AG09309 (cell line): ENCODE measurements at places on chromosomes 3 and 15.
A peak's percentile ranks its signal among the peaks of the same experiment; 100 is the strongest.

- peak; percentile 18 for DNase-seq
These were observed 24.9 kb downstream of the VPS13C start for GRCh38 chr15:62035256-62035924.

DNA sequence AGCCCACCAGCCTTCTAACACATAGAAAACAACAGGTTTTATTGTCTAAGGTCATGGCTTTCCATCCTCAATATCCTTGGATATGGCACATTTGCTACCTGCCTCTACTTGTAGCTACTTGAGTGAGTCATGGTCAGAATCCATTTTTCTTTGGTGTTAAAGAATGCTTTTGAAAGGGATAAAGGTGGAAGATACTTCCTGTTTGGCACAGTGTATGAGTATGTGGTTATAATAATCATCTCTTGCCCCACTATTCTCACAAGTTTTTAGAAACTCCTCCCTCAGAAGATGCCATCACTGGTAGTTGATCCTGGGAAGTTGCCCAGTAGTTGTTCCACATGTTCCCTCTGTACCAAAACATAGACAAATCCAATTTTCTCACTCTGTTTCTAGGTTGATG is 508.6 kb upstream of the IL12A start:
- DNase-seq: no peak

- no peak for DNase-seq
These were observed 78.2 kb downstream of the TM2D3 start for GRCh38 chr15:101573951-101574350.

GRCh38 chr3:156035158-156035557 is 85.2 kb upstream of the KCNAB1 start:
- DNase-seq: no peak

GRCh38 chr15:44595246-44595645 is 58.3 kb downstream of the EIF3J start:
- DNase-seq: no peak

GRCh38 chr3:182737825-182738224 is 55.5 kb upstream of the ATP11B start:
- no peak for DNase-seq

GRCh38 chr3:152175528-152175889 is 93.2 kb upstream of the MBNL1 start:
- peak; percentile 82 for DNase-seq

DNA sequence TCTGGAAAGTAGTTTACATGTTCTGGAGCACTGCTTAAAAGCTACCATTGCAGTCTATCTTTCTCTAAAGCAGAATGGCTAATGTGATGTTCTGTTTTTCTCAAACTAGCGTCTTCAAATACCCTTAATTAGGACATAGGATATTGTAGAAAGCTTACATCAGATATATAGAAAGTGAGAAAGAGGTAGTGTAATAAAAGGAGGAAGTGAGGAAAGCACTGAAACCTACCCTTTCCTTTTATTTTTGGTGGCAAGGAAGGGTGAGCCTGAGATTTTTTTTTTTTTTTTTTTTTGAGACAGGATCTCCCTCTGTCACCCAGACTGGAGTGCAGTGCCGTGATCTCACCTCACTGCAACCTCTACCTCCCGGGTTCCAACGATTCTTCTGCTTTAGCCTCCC is 9.4 kb downstream of the SENP2 start:
- no peak for DNase-seq

- DNase-seq: no peak
These were observed 186.4 kb upstream of the NANOGP8 start for GRCh38 chr15:35271371-35272043.

- DNase-seq: no peak
These were observed 429.0 kb upstream of the ATP11B start for GRCh38 chr3:182364323-182364722.

- no peak for DNase-seq
These were observed 35.6 kb upstream of the FGF7 start for GRCh38 chr15:49387471-49387870.

GRCh38 chr3:32423956-32424557 is 32.4 kb downstream of the CMTM7 start:
- no peak for DNase-seq

GRCh38 chr15:88788816-88789215 is 14.4 kb upstream of the ACAN start:
- DNase-seq: peak; percentile 24

GRCh38 chr3:38587548-38588131 is 61.8 kb downstream of the SCN5A start:
- DNase-seq: no peak

DNA sequence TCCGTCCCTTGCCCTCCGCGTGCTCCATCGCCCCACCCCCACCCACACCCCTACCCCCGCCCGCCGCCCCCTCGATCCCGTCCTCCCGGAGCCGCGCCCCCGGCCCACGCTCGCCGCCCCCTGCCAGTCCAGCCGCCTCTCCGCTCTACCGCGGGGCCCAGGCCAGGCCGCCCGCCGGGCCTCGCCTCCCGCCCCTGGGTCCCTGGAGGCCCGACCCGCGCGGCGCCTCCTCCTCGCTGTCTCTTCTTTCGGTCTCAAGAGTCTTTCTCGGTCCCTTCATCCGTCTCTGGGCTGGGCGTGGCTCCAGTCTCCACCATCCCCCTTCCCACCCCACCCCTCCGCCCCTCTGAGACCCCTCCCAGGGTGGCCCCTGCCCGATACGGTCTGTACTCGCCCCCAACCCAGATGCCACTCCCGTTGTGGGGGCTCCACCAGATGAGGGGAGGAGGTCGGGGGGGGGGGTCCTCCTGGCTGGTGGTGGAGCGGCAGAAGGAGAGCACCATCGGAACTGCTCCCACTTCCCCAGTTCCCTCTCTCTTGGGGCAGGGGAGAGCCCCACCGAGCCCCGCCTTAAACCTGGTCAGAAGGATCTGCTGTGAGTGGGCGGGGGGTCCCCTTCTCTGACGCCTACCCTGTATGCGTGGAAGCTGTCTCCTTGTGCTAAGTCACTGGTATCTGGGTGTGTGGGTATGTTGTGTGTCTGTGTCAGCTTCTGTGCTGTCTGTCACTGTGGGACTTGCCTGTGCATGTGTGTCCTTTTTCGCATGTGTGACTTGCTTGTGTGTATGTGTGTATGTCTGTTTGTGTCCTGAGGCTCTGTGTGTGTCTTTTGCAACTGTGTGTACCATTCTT is 1.0 kb downstream of the PRKCD start:
- DNase-seq: no peak

DNA sequence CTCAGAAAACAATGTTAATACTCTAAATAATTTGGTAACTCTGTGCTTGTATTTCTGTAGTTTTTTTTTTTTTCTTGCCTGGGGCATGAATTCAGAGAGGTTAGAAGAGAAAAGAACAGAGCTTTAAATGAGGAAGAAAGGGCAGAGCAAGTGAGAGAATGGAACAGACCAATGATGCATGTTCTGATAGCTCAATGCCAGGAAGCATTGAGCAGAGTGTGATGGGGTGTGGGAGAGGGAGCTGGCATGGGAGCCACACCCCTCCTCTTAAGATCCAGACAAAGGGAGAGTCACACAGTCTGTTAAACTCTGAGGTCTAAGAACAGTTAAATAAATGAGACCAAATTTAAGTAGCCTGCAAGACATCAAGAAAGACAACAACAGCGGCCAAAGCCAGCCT is 538.6 kb downstream of the TUSC7 start:
- no peak for DNase-seq

DNA sequence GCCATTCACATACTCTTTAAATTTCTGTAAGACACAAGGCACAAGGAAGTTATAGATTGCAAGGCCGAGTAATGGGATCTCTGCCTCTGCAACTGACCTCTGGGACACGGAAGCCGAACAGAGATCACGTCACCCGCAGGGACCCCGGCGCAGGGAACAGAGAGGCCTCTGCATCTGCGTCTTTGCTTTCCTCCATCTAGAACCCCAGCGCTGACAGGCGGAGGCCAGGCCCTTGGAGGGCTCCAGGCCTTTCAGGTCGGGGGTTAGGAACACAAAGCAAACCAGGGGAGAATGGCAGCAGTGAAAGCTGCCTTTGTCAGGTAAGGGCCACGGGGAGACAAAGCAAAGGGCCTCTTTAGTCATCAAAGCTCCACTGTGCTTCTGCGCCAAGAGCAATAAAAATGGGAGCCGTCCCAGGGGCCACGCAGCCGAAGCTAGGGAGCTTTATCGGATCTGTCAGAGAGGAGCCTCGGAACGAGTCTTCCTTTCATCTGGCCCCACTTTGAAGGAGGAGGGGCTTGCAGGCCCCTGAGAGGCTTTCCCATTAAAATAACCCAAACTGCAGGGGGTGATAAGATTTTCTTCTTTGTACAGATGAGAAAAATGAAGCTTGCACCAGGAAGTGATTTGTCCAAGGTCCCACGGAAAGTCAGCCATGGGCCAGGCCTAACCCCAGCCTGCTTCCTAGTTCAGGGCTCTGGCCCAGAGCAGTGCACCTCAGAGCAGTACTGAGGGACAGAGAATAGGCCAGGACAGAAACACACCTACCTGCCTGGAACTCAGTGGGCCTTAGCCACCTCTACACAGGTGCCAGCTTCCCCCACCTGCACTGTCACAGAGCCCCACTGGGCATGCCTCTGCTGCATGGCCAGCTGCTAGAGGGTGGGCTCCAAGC is 84.4 kb upstream of the RAD18 start:
- DNase-seq: no peak

DNA sequence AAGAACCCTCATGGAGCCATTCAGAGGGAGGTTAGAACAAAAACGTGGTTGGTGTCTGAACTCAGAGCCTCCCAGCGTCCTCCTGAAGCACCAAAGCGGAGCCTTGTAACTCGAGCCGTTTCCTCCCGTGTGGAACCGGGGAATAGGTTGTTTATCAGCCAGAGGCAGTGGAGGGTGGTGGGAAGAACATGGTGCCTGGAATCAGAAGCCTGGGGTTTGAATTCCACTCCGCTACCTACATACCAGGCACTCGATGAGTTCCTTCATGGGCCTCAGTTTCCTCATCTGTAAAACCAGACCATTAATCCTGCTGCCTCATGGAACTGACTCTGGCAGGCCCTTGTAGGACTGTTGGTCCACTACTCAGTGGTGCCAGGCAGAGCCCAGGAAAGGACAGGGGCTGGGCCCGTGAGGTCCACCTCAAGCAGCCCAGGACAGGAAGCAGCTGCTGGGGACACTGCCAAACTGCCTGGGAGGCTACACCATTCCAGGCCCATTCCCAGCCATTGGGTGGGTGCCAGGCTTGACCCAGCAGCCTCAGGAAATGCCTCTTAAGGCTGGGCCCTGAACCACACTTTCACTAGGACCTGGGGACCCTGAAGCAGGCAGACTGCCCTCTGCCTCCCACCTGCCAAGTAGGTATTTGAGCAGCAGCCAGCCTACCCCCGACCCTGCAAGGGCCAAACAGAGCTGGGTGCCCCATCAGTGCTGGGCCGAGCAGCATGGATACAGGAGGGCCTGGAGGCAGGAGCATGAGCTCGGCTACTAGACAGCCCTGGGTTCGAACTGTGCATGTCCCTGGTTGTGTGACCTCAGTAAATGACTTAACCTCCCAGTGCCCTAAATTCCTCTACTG is 33.4 kb downstream of the PRKCD start:
- DNase-seq: no peak

GRCh38 chr15:92149465-92149864 is 244.2 kb upstream of the ST8SIA2 start:
- DNase-seq: no peak

GRCh38 chr15:70159713-70160009 is 61.9 kb upstream of the TLE3 start:
- DNase-seq: no peak

- no peak for DNase-seq
These were observed 76.8 kb downstream of the VGLL4 start for GRCh38 chr3:11566916-11567315.

DNA sequence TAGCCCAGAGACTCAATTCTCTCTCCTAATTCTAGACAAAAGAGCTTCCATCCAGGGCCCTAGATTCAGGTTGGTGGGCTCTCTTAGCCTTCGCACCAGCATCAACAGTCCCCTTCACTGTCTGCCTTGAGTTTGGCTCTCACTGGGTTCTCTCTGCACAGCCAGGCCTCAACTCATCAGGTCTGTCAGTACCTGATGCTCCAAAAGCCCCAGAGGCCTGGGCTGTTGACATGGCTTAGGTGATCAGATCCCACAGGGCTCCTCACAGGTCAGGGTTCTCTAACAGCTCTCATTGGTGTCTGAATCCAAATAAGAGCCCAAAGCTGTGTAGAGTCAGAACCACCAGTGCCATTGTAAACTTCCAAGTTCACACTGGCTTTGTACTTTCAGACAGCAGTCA is 206.6 kb upstream of the PPP2R3A start:
- no peak for DNase-seq

- no peak for DNase-seq
These were observed 10.0 kb upstream of the FILIP1L start for GRCh38 chr3:100124201-100124761.

DNA sequence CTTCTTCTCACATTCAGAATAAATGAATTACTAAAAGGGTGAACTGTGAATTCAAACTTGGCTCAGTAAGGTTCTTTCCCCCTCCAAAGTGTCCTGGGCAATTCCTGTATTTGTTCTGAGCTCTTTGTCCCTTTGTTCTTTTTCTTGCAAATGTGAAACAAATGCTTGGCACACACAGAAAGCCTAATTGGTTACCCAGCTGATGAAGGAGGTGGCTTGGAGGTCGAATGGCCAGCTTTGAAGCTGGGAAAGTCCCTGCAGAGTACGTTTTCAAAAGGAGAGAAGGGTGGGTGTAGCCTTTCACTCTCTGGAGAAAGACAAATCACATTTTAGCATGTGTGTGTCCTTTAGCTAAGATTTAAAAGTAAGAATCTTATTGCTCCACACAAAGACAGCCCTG is 154.4 kb downstream of the PEX5L start:
- DNase-seq: no peak

- peak; percentile 61 for DNase-seq
These were observed 1187.1 kb downstream of the ROBO1 start for GRCh38 chr3:78580681-78581080.

- DNase-seq: no peak
These were observed 27.0 kb upstream of the HHATL start for GRCh38 chr3:42729404-42730145.

- no peak for DNase-seq
These were observed 223.6 kb upstream of the CTNNB1 start for GRCh38 chr3:40975711-40976121.

- no peak for DNase-seq
These were observed 138.9 kb downstream of the EPHA3 start for GRCh38 chr3:89246326-89246725.

DNA sequence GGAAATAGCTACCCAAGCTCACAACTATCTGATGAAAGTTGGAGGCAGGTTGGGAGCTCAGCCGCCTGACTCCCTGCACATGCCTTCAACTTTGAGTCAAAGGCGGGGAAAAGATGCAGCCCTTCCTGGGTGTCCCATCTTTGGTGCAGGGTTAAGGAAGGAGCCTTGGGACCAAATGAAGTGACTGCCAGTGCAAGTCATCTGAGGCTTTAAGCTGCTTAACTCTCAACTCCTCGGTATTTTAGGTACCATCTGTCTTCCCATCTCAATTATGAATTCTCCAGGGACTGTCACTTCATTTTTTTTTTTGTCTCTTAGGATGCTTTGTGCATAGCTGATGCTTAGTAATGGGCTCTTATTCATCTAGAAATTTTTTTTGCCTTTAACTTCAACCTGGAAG is 408.8 kb upstream of the C2CD4B start:
- no peak for DNase-seq

GRCh38 chr3:128073185-128073725 is 21.0 kb downstream of the SEC61A1 start:
- no peak for DNase-seq

GRCh38 chr3:149319750-149320149 is 13.7 kb downstream of the TM4SF18 start:
- no peak for DNase-seq

GRCh38 chr3:144051211-144051610 is 79.6 kb downstream of the DIPK2A start:
- DNase-seq: no peak
